ENCODE measurements at places on chromosomes 7 and 10.

DNA sequence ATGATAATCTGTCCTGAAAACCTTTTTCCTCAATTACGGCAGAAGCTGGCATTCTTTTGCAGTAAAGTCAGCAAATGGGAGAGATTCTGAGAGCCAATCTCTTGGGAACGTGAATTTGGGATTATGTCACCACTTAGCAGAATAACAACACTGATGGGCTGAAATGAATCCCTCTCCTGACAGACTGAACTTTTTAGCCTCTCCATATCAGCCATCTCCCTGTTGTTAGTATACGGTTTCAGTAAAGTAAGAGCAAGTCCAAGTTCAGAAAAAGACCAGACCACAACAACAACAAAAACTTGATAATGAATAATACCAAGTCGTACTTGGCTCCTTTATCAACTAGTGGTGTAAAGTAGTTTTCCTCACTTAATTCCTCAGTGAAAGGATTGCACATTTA is 1048.8 kb downstream of the GATA3 start:
- no peak for DNase-seq

DNA sequence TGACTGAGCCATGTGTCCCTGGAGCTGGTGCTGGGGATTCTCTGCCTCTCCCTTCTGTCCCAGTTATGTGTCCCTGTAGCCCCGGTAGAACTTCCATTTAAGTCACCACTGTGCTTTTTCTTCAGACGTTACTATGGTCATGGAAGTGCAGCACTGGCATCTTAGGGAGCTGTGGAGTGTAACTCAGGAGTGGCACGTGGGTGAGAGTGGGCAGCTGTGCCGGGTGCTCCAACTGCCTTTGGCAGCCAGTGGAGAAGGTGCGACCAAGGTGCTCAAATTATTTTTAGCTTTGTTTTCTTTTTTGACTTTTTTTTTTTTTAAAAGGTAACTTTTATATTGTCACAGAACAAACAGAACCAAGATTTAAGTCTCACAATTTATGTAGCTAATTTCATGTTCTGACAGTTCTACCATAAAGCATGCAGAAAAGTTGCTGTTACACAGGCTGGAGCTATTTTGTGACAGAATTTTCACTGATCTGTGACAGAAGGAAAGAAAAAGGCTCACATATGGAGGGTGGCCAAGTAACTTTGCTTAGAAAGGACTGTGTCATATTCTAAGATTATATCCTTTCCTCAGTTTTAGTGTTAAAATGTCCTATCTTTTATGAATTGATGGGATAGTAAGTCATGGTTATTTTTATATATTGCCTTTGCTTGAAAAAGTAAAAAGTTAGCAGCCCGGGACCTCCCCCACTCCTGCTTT is 73.9 kb downstream of the SH2D4B start:
- no peak for DNase-seq

DNA sequence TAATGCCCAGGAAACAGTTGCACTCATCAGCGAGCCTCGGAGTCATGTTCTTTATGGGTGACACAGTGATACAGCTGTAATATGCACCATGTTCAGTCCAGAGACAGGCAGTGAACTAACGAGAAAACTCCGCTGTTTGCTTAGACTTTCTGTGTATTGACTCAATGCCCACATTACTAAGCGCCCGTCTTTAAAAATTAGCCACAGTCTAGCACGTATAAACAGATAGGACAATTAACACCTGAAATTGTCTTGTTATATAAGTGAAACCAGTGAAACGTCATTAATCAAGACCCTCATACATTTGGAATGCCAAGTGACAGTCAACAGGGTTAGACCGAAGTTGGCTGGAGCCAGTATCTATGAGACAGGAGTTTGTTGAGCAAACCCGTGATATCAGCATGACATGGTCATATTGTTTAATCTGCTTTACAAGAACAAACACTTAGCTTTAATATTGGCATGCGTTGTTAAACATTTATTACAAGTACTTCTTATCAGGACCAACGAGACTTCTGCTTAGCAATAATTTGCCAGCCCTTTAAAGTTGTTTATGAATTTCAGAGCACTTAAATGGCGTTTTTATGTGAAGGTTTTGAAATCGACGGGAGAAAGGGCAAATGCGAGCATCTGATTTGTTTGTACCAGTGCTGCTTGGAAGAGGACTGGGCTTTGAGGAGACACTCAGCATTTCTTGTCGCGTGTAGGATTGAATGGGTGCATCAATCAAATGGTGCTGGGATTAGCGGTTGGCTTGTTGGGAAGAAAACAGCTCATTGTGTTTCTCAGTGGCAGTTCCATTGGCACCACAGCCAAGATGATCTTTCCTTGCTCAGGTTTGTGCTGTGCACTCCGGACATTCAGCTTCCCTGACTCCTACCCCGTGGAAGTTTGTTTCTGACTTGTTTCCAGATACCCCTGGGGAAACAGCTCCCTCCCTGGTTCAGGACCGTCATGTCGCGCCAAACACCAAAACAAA is 56.3 kb downstream of the CAMK1D start:
- DNase-seq, result no peak

DNA sequence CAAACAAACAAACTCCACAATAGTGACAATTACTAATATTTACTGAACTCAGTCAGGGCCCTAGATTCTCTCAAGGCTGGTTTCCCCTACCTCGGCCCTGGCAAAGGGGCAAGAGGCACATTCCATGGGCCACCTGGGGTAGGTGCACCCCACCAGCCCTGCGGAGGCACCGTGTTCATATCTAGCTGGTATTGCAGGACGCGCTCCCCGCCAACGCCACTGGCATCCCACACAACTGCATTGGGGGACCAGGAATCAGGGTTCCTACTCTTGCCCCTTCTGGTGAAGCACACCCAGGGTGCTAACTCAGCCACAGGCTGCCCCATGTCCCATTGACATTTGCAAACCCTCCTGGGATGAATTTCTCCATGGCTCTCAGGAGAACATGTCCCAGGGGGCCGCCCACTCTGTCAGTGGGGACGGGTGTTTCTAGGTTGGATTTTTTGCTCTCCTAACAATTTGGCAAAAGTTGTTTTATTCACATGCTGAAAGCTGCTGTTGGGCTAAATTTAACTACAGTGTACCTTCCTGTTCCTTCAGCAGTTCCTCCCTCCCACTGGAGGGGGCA is 76.7 kb downstream of the ZRANB1 start:
- DNase-seq, result no peak

DNA sequence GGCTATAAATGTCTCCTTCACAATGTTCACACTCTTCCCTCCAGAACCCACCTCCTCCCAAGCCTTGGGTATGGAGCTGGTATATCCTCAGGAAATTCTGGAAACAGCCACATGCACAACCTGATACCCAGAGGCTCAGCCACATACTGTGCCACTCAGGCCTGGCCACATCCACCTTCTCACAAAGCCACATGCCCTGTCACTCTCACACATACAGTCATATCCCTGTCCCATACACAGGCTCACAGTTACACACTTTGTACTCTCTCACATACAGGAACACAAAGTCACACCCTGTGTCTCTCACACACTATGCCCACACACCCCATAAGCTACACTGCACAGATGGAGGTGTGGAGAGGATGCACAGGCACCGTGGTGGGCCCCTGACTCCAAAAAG is 10.1 kb downstream of the KCNIP2 start:
- DNase-seq, result no peak

Measured in activated naive CD4-positive, alpha-beta T cell (primary cell).